Activated T-helper 9 cell treated with anti-CD3 and anti-CD28 coated beads, Interleukin-2, amount 50 U/mL, for 16 hours (primary cell): ENCODE measurements at places on chromosomes 7 and 10.

DNA sequence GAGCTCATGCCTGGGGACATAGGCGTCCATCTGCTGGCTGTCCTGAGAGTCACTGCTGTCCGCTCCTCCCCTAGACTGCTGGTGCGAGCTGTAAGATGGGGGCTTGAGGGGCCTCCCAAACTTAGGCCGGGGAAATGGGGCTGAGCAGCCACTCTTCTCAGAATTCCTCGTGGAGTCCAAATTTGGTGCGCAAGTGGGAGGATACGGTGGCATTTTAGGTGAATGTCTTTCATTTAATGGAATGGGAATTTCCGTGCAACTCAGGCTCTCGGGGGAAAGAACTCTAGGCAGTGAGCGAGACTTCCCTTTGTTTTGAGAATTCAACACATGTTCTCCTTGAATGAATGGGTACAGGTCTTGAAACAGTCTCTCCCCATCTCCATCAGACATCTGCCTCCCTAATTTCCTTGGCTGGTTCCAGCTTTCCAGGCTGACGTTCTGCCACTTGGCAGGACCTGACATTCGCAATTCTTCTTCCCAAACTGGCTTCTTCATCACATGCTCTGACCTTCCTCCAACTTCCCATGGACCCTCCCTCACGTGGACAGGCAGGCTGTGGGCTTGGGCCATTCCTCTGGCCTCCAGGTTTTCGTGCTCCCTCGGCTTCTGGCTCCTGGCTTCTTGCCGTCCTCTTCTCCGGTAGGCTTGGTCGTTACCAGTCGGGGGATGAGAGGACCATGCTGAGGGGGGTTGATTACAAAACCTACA lies 30.1 kb downstream of the JCAD start:
- no peak for DNase-seq

- no peak for DNase-seq
These were observed 22.6 kb upstream of the INPP5A start for GRCh38 chr10:132514821-132515520.

DNA sequence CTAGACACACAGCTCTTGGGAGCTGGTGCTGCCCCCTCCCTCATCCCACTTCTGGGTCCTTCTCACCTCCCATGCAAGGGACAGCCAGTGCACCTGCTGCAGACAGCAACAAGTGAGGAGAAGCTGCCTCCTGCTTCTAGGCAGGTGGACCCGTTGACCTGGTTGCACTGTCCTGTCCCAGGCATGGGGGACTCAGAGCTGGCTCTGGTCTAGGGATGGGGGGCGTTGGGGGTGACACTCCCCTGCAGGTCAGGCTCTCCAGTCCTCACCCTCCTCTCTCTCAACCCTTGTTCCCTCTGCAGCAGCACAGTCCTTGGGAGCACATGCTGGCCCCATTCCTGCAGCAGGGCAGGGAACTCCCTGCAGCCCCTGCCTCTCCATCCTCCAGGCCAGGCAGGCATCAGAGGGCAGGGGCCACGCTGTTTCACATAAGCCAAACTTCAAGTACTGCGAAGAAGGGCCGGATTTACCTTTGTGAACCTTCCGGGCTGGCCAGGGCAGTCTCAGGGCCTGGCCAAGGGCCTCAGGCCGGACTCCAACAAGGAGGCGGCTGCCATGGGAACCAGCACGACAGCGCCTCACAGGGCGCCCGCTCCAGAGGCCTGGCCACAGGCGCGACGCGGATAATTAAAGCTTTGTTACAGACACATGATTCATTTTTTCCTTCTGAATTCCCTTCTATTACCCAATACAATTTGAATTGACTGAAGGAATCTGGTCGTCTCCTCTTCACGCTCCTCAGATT lies 48.5 kb downstream of the RASGEF1A start:
- DNase-seq = no peak

GRCh38 chr7:2032030-2032875 lies 200.5 kb downstream of the MAD1L1 start:
- DNase-seq = no peak

GRCh38 chr7:20238754-20239324 lies 21.7 kb upstream of the MACC1 start:
- no peak for DNase-seq

DNA sequence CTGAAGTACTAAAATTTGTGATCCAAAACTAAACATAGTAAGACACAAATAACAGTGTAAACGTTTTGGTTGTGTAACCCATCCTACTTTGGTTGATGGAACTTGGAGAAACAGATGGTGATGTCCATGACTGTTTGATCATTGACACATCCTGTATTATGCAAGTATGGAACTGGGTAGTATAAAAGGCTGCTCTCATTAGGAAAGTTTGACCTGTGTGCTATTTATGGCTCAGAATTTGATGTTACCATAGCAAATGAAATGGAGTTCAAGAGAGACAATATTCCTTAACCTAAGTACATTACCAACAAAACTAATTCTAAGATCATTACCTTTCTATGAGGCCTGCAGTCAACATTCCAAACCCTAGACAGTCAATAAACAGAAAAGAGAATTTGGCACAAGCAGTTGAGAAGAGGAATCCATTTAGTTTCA lies 39.9 kb downstream of the DKK1 start:
- DNase-seq = no peak

- DNase-seq = no peak
These were observed 20.0 kb downstream of the SMKR1 start for GRCh38 chr7:129522088-129522970.
